ENCODE measurements at places on chromosomes 12 and 14. TPM values are rescaled to one million over a fixed set of nuclear protein-coding genes. Genes with fewer than 3 reads are reported as not detected.

GRCh38 chr12:91377436-91377835 lies 194.8 kb upstream of the DCN start:
- H3K27ac ChIP-seq, result no peak overlapping the region
- no peaks in the 10 kb centered on the region for H3K4me1 ChIP-seq
- H3K27me3 ChIP-seq, result no peaks in the 10 kb centered on the region
- no peak overlapping the region for H3K4me3 ChIP-seq
- DNase-seq, result no peak

GRCh38 chr14:62692490-62693106 lies 352.7 kb downstream of the KCNH5 start:
- DNase-seq, result no peak
- H3K27me3 ChIP-seq, result no peaks in the 10 kb centered on the region
- no peak overlapping the region for H3K4me3 ChIP-seq

GRCh38 chr12:77274926-77275325 lies 209.6 kb upstream of the E2F7 start:
- no peak for DNase-seq
- H3K4me1 ChIP-seq, result no peaks in the 10 kb centered on the region
- no peak overlapping the region for H3K27ac ChIP-seq

DNA sequence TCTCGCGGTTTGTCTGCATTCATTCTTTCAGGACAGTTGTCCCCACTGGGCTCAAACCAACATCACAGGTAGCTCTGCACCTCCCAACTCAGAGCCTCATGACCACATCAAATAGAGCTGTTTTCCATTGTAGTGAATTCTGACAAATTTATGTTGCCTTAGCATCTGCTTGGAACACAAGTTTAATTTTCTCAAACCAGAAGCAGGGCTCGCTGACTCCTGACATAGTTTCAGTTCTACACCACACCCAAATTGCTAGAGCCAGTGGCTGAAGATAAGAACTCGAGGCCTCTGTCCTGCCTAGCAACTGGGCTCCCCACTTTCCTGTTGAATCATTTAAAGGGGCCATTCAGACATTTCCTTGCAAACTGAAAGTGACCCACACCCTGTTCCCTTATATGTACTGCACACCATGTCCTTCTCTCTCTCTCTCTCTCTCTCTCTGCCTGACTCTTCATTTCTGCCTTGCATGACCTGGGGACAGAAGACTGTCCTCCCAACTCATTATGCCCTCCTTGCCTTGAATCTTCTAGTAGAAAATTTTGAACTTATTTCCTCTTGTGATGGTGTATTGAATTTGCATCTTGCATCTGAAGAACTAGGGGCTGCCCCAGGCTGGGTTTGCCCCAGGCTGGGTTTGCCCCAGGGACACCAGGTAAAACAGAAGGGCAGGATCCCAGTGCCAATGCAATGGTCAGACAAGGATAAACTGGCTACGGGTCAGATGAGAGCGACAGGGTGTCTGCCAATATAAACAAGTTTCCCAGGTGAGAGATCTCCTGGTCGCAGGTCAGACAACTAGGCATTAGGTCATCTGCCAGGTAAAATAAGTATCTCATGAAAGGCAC lies 9.7 kb upstream of the WSCD2 start:
- no peaks in the 10 kb centered on the region for H3K36me3 ChIP-seq
- no peaks in the 10 kb centered on the region for H3K4me1 ChIP-seq
- no peak overlapping the region for H3K27ac ChIP-seq
- H3K4me3 ChIP-seq, result no peak overlapping the region
- H3K27me3 ChIP-seq, result no peaks in the 10 kb centered on the region

- H3K27ac ChIP-seq, result no peak overlapping the region
- peak overlapping the region; percentile 51 for H3K4me3 ChIP-seq
- H3K27me3 ChIP-seq, result no peaks in the 10 kb centered on the region
These were observed 81.2 kb downstream of the TMEM260 start for GRCh38 chr14:56660677-56661389.

GRCh38 chr12:78240827-78241226 lies 410.1 kb downstream of the NAV3 start:
- H3K4me1 ChIP-seq, result peaks cover 6% of the 10 kb centered on the region
- H3K4me3 ChIP-seq, result no peak overlapping the region
- H3K36me3 ChIP-seq, result no peaks in the 10 kb centered on the region
- no peak for DNase-seq
- no peaks in the 10 kb centered on the region for H3K27me3 ChIP-seq

DNA sequence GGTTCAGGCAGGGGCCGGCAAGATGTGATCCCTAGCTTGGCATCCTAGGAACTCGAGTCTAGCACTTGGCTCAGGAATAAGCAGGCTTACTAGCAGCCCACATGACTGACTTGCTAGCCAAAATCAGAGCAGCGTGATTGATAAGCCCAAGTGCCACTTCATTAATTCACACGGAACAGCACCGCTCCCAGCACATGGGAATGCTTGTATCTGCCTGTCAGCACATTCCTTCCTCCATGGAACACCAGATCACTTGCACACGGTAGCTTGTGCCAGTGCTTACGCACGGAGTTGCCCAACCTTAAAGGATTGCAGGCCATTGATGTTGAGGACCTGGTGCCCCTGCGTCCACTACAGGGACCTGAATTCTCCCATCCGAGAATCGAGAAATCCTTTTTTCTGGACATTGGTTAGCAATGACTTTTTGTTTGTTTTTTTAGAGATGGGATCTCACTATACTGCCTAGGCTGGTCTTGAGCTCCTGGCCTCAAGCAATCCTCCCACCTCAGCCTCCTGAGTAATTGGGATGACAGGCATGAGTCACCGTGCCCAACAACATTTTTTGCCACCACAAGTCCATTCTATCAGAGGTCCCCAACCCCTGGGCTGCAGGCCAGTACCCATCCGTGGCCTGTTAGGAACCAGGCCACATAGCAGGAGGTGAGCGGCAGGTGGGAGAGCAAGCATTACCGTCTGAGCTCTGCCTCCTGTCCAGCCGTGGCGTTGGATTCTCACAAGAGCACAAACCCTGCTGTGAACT lies 30.6 kb upstream of the TSPAN9 start:
- H3K4me1 ChIP-seq, result peaks cover 5% of the 10 kb centered on the region
- H3K36me3 ChIP-seq, result peaks cover 10% of the 10 kb centered on the region
- H3K27me3 ChIP-seq, result no peaks in the 10 kb centered on the region
- DNase-seq, result no peak
- no peak overlapping the region for H3K27ac ChIP-seq

DNA sequence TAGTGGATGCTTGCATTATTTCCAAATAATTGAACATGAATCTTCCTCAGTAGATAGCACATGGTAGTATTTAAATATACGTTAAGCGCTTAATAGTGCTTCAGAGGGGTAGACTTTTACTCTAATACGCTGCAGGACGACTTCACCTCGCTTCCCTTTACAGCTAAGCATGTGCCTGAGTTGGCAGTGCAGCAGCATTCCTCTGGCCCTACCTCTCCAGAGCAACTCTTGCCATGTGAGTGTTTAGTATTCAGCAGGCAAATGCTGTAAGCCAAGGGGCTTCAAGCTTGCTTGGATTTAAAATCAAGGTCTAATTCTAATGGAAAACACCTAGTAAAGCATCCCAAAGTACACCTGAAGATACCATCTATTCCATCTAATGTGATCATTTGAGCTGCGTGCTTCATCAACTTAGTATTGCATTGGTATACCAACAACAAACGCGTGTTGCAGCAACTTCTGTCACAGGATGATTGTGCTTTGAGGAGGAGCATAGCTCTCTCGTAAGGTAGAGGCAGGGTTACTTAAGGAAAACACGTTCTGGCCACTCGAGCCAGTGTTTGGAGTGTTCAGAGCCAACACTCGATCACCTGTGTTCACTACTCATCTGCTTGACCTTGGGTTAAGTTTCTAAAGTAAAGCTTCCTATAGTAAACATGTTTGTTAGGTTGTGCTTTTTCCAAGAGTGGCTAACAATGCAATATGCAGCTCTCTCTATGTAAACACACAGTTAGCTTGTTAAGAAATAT lies 60.6 kb downstream of the PIWIL1 start:
- no peak for DNase-seq
- H3K36me3 ChIP-seq, result no peaks in the 10 kb centered on the region
- H3K4me3 ChIP-seq, result no peak overlapping the region
- no peaks in the 10 kb centered on the region for H3K27me3 ChIP-seq

- no peak for DNase-seq
- peaks cover 3% of the 10 kb centered on the region for H3K4me1 ChIP-seq
- H3K4me3 ChIP-seq, result no peak overlapping the region
- H3K27me3 ChIP-seq, result no peaks in the 10 kb centered on the region
- H3K27ac ChIP-seq, result no peak overlapping the region
These were observed 16.3 kb upstream of the YBX3 start for GRCh38 chr12:10739157-10740118.

GRCh38 chr12:79547735-79548609 lies 142.8 kb downstream of the PAWR start:
- H3K27me3 ChIP-seq, result no peaks in the 10 kb centered on the region
- peaks cover 6% of the 10 kb centered on the region for H3K36me3 ChIP-seq
- peaks cover 26% of the 10 kb centered on the region for H3K4me1 ChIP-seq
- peak overlapping the region; percentile 81 for H3K27ac ChIP-seq
- H3K4me3 ChIP-seq, result peak overlapping the region; percentile 64
- peak; percentile 88 for DNase-seq

DNA sequence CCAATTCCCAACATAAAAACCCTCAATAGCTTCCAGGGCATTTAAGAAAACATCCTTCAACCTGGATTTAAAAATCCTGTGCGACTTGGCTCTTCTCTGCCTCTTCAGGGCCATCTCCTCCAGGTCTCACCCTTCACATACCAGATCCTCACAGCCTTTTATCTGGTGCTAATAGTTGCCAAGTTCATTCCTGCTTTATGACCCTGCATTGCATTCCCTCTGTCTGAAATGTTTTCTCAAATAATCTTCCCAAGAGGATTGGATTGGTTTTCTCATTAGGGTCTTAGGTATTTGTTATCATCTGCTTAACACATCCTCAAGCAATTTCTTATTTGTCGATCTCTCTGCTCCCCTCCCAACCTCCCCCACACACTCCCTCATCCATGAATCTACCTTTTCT lies 832.0 kb downstream of the GALC start:
- H3K4me3 ChIP-seq, result peak overlapping the region; percentile 17
- H3K27ac ChIP-seq, result no peak overlapping the region
- H3K36me3 ChIP-seq, result peaks cover 9% of the 10 kb centered on the region

GRCh38 chr14:73249564-73250316 lies 12.4 kb downstream of the PAPLN start:
- no peaks in the 10 kb centered on the region for H3K4me1 ChIP-seq
- no peaks in the 10 kb centered on the region for H3K36me3 ChIP-seq
- peaks cover 7% of the 10 kb centered on the region for H3K27me3 ChIP-seq
- no peak overlapping the region for H3K4me3 ChIP-seq

DNA sequence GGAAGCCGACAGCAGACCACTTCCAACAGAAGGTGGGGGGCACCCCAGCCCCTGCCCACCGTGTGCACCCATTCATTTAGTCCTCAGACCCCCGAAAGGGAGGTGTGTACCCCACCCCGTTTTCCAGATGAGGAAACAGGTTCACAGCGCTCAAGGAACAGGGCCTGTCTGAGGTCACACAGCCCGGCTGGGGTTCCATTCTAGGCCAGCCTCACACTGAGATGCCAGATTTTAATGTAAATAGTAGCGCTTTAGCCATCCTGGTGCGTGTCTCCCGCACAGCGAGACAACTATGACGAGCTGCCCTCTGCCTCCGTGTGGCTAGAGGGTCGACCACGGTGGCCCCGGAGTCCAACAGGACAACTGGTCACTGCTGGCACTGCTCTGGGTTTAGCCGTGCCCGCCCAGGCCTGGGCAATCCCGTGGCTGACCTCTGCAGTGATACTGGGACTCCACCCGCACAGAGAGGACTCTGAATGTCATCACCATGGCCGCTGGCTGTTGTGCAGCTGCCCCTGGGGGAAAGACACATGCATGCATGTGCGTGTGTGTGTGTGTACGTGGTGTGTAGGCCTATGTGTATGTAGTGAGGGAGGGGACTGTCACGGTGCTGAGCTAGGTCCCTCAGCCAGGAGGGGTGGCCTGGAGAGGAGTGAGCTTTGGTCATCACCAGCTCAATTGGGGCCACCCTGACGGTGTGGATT lies 31.6 kb downstream of the BEGAIN start:
- DNase-seq, result no peak
- no peaks in the 10 kb centered on the region for H3K27me3 ChIP-seq
- no peak overlapping the region for H3K27ac ChIP-seq
- no peak overlapping the region for H3K4me3 ChIP-seq
- H3K36me3 ChIP-seq, result no peaks in the 10 kb centered on the region
- H3K4me1 ChIP-seq, result no peaks in the 10 kb centered on the region

DNA sequence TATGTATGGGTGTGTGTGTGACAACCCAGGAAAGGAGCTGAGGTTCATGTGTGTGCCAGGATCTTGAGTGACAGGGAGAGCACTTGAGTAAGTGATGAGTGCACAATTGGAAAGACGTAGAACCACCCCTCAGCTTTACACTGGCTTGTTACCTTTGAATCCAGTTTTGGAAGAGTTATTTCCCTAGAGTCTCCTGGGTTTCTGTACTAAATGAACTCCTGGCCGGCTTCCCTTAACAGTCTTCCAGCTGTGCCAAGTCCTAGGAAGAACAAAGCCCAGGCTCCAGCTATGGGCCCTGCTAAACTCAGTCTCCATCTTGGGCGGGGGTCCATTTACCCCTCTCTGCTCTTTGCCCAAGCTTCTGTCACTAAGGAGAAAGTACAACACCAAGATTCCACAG lies 19.7 kb upstream of the NR1H4 start:
- no peaks in the 10 kb centered on the region for H3K36me3 ChIP-seq
- H3K27ac ChIP-seq, result no peak overlapping the region
- H3K4me1 ChIP-seq, result no peaks in the 10 kb centered on the region
- no peak for DNase-seq
- H3K27me3 ChIP-seq, result no peaks in the 10 kb centered on the region

Gene PLEK2
- total RNA-seq, result 1.4 TPM

Gene CLEC6A
- 0.20 TPM for total RNA-seq

Gene KRT78
- not detected for total RNA-seq

Gene DNAH10
- 0.54 TPM for total RNA-seq

Gene KLRK1
- not detected for total RNA-seq

Gene TTC7B
- total RNA-seq, result 47.7 TPM

Gene KRT79
- not detected for total RNA-seq

Gene SERPINA3
- not detected for total RNA-seq

Gene RNU7-1
- not detected for total RNA-seq
